ENCODE measurements at places on chromosomes 1 and 21.

DNA sequence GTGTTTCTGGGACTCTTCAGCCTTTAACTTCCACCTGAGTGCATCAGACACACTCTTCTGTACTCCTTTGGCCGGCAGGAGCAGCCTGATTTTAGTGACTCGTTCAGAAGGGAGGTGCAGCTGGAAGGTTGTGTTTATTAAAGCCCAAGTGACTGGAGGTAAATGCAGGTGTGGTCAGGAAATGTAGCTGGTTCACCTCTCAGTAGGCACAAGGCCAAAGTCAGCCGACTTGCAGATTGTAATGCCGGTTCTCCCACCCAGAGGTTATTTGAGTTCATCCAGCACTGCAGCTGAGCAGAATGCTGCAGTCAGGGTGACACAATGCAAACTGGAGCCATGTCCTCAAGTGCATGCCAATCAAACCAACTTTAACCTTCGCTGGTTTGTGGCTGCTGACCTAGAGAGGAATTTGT lies 91.5 kb downstream of the SPATA46 start:
- DNase-seq = no peak

DNA sequence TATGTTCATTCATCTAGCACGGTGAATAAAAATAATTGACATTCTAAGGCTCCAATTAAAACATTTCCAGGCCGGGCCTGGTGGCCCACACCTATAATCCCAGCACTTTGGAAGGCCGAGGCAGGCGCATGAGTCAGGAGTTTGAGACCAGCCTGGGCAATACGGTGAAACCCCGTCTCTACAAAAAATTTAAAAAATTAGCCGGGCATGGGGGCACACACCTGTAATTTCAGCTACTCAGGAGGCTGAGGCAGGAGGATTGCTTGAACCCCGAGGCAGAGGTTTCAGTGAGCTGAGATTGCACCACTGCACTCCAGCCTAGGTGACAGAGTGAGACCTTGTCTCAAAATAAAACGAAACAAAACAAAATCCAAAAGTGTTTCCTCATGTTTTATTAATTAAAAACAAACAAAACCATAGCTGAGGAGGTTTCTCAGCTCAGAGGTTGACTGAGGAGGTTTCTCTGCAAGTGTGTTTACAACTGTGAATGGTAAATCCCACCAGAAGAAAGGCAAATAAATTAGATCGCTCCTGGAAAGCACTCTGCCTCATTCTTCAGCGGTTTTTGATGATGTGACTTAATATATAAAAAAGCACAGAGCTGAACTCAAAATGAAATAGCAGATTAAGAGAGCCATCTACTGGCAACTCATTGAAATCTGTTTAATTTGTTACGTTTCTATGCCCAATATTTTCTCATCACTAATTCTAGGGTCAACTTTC lies 37.7 kb upstream of the ATG4C start:
- no peak for DNase-seq

GRCh38 chr1:61186753-61187152 lies 104.4 kb downstream of the NFIA start:
- no peak for DNase-seq

- DNase-seq = no peak
Observed at GRCh38 chr1:36023098-36023769, 60.7 kb upstream of the TEKT2 start.

Measured in stimulated activated CD8-positive, alpha-beta memory T cell treated with anti-CD3 and anti-CD28 coated beads, Interleukin-15, amount 100 ng/mL, for 1 hour (primary cell).